ENCODE measurements at places on chromosomes 2 and 18.

DNA sequence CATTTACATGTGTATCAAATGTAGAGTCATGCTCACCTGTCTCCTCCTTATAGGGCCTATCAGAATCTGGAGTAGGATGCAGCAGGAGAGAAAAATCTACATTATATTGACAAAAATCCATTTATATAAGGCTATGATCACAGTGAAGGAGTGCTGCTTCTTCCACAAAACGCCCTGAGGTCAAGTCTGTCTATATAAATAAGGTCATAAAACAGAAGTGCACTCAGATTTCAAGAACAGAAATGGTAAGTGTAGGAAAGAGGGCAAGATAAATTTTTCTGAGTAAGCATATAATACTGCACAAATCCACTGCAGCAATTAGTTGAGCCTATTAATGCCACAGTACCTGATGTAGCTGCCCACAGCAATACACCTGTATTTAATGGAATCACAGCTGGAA is 51.8 kb downstream of the COL5A2 start:
- no peak for DNase-seq

- no peak for DNase-seq
Measured at GRCh38 chr2:36710858-36711515, 14.5 kb downstream of the VIT start.

DNA sequence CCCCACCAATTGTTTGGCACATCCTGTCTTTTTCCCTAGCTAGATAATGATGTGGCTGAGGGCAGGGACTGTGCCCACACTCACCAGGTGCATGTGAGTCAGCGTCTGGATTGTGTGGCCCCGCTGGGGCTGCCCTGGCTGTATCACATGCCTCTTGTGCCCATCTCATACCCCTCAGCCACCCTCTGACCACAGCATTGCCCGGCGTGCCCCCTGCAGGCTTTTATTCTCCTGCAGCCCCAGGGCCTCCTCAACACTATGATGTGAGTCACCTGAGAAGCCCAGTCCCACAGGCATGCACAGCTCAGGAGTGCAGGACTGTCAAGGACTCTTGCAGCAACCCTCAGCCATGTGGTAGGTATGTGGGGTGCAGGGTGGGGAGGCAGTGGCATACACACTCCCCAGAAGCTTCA is 14.8 kb upstream of the STEAP3 start:
- no peak for DNase-seq

- DNase-seq: no peak
Measured at GRCh38 chr2:180050246-180050645, 43.1 kb upstream of the CWC22 start.

DNA sequence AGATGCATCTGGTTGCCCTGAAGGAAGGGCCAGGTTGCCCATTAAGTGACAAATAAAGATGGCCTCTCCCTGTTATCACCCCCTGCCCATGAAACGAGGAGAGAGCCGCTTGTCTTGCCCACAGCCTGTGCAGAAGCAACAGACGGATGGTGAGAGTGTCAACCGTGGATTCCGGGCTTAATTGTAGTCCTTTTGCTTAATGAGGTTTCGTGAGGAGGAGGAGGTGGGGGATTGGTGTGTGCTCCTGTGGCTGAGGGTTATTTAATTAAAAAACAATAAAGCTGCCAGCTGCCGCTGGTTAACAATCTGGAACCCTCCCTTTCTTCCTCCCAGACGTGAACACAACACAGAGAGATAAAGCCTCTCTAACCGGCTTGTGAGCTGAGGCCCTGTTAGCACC is 188.0 kb upstream of the PARD3B start:
- no peak for DNase-seq

- no peak for DNase-seq
Measured at GRCh38 chr2:200148366-200148765, 158.1 kb upstream of the SPATS2L start.

DNA sequence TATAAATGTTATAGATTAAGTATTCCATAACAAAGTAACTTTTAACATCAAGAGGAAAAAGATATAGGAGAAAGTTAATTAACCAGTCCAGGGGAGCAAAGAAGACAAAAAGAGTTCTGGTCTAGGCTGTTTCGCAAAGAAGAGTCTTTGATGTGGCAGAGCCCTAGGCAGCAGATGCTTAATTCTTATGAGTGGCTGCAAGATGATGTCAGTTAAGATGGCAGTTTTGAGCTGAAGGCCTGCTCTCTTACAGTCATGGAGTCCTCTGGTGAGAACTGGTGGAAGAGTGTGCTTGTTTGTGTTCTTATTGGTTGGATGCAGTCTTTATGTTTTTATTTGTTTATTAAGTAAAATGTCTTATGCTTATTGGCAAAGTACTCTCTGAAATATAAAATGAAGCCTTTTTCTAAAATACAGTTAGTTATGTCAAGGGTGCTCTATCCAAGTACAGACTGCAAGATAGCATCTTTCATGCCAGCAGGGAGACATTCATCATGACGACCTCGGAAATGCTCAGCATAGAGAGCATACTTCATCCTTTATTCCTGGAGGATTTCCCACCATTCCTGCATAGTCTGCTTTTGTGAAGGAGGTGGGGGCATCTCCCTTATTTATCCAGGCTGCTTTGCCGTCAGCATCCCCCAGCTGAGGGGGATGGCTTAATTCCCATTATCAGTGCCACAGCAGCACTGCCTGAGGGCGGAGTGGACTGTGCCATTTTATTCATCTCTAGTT is 38.9 kb upstream of the SERPINE2 start:
- DNase-seq: no peak

DNA sequence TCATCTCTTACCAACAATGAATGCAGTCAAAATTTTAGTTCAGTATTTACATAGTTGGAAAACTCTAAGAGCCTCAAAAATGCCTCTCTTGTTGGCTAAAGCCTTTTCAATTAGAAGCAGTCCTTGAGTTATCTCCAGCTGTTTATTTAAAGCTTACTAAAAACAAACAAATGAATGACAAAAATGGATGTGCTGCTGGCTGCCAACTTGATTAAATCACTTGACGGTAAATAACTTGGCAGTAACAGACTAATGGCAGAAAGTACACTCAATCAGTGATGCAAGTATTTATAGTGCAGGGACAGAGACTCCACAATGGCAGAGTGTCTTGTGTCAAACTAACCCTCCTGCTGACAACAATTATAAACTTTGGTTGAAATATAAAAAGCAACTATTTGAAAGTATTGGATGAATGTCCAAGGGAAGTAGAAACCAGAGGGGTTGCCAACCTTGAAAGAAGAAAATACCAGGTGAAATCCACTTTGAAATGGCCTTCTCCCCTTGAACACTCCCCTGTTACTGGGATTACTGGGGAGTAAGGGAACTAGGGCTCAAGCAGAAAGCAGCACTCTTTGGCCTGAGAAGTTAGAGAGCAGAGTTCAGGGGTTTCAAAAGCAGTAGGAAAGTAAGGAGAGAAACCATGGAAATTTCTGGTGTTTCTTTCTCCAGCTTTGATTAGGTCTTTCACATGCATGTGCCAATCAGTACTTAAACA is 245.2 kb upstream of the SPHKAP start:
- no peak for DNase-seq

- DNase-seq: no peak
Measured at GRCh38 chr18:74436158-74436769, 20.8 kb downstream of the DIPK1C start.

GRCh38 chr2:238314576-238314975 is 5.7 kb upstream of the TRAF3IP1 start:
- no peak for DNase-seq

DNA sequence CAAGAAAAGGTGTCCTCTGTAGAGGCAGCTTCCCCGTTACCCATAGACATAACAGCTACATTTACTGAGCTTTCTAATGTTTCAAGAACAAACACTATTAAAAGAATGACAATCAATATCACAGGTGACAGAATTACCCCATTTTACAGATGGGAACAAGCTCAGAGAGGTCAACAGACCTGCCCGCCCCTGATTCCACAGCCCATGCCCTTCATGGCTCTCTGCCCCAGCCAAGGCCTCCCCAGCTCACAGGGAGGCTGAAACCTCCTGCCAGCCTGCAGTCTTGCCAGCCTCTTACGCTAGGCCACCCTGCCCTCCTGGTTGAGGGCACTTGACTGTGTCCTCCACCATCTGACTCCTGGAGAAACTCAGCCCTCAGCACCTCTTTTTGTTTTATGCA is 19.1 kb upstream of the SLC35F6 start:
- DNase-seq: no peak

GRCh38 chr18:53795610-53796009 is 428.9 kb downstream of the MBD2 start:
- no peak for DNase-seq

GRCh38 chr2:216281316-216281715 is 91.0 kb downstream of the MARCHF4 start:
- DNase-seq: no peak

GRCh38 chr2:150955231-150955630 is 306.4 kb downstream of the RBM43 start:
- DNase-seq: no peak

DNA sequence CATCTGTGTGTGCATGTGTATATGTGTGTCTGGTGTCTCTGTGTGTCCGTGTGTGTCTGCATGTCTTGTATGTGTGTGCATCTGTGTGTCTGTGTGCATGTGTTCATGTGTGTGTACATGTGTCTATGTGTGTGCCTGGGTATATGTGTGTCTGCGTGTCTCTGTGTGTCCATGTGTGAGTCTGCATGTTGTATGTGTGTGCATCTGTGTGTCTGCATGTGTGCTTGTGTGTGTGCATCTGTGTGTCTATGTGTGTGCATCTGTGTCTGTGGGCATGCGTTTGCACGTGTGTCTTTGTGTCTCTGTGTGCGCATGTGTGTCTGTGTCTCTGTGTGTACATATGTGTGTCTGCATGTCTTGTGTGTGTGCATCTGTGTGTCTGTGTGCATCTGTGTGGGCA is 207.7 kb downstream of the TNS1 start:
- no peak for DNase-seq

GRCh38 chr18:69787825-69788547 is 159.7 kb downstream of the CD226 start:
- DNase-seq: no peak

- no peak for DNase-seq
Measured at GRCh38 chr2:240162032-240162431, 21.6 kb upstream of the OTOS start.

DNA sequence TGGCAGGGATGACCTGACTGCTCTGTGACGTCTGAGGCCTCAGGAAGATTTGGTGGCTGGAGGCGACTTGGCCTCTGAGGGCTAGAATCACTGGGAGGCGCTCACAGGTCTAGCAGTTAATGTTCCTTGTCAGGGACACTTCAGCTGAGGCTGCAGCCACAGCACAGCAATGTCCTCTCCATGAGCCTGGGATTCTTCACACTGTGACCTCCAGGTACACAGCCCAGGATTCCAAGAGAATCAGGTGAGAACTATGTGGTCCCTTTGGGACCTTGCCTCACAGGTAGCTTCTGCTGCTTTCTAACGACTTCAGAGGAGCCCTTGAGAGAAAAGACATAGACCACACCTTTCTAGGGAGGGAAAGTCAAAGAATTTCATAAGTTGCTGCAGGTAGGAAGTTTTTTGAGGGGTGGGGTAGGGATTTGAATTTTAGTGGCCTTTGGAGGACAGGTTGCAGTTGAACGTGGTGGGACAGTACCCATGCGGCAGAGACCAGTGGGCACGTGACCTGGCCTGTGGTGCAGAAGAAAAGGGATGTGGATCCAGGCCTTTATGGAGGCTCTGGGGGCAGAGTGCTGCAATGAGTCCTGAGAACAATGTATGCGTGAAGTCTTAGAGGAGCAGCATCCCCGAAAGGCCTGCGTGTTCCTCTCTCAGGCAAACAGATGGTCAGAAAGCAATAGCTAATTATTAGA is 86.2 kb downstream of the LYPD1 start:
- DNase-seq: no peak

DNA sequence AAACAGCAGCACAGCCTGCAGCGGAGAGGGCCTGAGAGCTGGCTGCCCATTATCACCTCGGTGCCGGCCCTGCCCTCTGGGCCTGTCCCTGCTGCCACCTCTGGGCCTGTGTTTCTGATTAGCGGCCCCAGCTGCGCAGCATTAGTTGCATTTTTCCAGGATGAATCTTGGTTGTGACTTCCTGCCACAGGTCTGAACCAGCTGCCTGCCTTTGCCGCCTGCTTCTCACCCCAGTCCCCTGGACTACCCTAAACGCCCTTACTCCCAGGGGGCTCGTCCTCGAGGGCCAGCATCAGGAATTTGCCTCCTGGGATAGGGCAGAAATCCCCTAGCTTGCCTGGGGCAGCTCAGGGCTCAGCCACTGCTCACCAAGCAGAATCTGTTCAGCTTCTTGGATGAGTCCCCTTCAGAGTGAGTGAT is 342.8 kb downstream of the DYSF start:
- no peak for DNase-seq

Measured in NCI-H1048 (cell line).